ENCODE measurements at places on chromosomes 12 and 14.
A peak's percentile ranks its signal among the peaks of the same experiment; 100 is the strongest.

GRCh38 chr12:79378496-79378895 lies 312.3 kb downstream of the PAWR start:
- DNase-seq: no peak

DNA sequence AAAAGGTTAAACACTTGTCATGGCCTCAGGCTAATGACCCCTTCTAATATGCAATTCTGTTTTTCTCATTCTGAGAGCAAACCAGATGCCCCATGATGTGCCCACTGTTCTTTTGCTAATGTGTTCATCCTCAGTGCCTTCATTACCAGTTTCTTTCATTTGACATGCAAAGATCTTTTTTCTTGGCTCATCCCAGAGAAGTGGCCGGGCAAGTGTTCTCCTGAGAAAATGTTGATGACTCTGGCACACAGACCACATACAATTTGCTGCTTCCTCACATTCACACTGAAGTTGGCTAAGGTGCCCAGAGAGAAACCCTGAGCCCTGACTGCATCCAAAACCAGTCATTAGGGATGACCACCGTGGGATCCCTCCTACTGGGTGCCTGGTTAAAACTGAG lies 833.3 kb downstream of the DIO2 start:
- DNase-seq: no peak

GRCh38 chr12:5096241-5096924 lies 52.7 kb downstream of the KCNA5 start:
- no peak for DNase-seq

DNA sequence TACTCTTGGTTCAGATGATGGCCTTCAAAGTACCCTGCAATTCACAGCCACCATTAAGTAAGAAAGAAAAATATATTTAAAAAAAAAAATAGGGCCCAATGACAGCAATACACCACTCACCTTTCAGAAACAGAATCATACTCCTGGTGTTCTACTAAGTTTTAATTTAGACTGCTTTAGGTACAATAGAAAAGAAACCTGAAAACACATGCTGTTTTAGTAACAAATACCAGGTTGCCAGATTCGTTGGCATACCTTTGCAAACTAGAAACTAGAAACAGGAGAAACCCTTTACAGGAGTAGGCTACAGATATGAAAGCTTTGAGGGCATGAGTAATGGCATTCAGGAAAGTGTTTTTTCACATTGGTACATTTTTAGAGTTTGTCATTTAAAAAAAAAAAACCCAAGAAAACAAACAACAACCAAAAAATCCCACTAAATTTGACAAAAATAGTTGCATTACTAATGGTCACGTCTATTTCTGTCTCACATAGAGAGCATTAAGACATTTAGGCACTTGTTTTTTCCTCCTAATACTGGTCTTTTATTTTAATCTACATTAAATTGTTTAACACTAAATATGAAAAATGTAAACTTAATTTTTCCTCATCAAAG lies 4.0 kb downstream of the SIX1 start:
- no peak for DNase-seq

DNA sequence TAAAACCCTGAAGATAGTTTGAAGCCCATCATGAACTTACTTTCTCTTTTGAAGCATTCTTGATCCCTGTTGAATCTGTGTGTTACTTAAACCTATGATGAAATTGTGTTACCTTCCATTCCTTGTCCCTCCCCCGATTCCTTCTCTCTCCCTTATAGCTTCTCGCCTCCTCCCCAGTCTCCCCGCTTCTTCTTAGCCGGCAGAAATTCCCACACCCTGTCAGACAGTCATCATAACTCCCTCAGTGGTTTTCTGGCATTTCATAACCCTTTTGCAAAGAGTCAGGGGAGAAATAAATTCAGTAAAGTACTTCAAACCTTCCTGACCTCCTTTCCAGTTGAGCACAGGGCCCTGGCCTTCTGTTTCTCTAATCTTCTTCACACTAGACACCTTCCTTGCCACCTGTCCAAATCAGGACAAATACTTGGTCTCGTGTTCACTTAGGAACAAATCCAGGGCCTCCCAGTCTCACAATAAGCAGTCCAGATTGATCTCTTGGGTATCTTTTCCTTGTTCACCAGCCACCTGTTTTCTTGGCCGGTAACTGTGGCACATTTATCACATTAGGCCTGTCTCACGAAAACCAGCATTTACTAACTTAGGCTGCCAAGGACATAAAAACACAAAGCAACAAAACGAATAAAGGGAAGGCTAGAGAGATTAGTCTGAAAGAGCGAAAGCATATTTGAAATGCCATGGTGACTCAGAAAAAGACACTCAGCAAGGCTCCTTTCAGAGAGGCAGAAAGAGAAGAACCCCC lies 355.9 kb downstream of the TMTC2 start:
- DNase-seq: no peak

DNA sequence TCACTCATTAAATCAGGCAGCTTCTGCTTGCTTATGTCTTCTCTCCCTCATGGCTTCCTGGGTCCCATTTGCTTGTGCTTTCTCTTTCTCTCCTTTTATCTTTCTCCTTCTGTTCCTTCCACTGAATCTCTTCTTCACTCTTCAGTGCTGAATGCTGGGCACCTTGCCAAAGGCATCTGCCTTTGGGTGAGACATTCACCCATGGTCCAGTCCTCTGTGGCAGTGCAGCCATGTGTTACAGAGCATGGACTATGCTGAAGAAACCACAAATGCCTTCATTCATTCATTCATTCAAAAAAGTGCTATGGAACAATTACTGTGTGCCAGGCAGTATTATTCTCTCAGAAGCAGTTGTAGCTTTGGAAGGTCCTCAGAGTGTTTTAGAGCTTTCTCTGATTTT lies 344.4 kb upstream of the STXBP6 start:
- DNase-seq: no peak

DNA sequence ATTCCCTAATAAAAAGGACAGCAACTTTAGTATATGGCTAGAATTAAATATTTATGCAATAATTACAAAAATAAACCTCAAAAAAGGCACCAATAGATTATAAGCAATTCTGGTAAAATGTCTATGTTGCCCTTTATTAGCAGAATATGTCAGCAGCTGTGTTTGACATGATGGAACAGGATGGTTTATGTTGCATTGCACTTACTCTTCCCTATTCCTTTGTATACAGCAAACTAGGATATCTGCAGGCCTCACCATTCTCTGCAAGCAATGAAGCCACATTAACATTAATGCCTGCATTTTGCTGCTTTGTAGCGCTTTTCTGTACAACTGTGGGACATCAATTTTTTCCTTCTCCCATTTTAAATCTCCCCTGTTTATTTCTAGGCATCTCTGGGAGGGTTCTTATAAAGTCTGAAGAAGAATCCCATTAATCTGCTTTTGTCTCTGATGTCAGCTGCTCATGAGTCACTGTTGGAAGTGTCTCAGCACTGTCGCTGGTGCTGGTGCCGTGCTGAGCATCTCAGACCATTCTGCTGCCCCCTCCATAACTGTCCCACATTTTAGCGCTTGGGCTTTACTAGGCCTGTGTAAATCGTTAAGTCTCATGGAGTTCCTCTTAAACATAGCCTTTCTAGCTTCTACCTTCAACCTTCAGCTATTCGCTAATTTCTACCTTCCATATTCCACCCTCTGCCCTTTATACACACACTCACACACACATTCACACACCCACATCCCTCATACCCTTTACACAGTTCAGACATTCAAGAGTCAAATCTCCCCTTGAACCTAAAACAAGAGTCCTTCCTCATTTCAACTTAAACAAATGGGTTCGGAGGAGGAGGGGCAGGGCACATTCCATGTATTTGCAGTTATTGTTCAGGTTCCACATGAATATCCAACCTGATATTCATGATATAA lies 64.4 kb upstream of the TRHDE start:
- DNase-seq: no peak

DNA sequence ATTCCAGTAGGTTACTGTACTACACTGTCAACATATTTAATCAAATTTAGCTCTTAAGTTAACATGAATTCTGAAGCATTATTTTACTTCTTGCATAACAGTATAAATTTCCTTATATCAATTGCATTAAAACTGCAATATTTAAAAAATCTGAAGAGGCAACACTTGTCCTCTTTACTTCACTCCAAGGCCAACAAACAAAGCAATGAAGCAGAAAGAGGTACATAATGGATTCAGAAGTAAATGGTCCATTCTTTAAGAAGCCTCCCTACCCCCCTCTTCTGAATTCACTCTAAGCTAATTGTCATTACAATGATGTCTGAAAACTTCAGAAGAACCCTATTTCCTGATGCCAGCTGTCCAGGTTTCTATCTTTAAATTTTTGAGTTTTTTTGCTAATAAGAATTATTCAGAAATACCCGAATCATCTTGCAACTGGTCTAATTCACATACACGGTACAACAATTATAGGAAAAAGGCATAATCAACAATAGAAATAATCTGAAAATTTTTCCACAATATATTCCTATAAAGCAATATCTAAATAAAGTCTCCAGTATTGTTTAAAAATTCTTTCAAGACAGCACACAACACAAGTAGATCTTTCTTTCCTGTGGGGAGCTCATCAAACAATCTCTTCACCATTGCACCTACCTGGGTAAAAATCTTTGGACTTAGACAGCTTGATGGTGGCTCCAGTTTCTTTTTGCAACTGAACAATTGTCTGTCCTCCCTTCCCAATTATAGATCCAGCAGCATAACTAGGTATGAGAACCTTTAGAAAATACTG lies 2.9 kb downstream of the NOVA1 start:
- no peak for DNase-seq

- no peak for DNase-seq
Measured at GRCh38 chr12:101783150-101783549, 43.9 kb upstream of the SYCP3 start.

- no peak for DNase-seq
Measured at GRCh38 chr12:2783936-2784600, 10.7 kb upstream of the FKBP4 start.

DNA sequence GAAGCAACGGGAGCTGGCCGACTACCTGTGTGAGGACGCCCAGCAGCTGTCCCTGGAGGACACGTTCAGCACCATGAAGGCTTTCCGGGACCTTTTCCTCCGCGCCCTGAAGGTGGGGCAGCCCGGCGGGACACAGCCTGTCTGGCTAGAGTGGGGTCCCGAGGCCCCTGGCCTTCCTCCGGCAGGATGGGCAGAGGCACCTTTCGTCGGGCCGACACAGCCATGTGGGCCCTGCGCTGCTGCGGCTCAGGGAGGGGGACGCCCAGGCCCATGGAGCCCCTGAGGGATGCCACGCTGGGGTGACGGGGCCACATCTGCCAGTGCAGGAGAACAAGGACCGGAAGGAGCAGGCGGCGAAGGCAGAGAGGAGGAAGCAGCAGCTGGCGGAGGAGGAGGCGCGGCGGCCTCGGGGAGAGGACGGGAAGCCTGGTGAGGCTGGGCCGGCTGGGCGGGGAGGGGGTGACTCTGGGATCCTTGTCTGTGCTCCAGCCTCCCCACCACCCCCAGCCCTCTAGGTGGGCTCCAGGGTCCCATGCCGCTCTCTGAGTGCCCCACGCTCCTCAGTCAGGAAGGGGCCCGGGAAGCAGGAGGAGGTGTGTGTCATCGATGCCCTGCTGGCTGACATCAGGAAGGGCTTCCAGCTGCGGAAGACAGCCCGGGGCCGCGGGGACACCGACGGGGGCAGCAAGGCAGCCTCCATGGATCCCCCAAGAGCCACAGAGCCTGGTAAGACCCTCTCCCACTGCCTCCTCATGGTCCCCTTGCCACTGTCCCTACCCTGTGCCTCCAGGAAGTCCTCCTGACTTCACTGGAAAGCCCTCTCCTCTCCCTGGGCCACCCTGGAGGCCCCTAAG lies 10.9 kb upstream of the ADSS1 start:
- no peak for DNase-seq

GRCh38 chr12:108052260-108052659 lies 76.8 kb upstream of the WSCD2 start:
- DNase-seq: no peak

GRCh38 chr12:14613718-14614117 lies 46.0 kb upstream of the PLBD1 start:
- DNase-seq: peak; percentile 40

GRCh38 chr12:67645126-67645525 lies 3.4 kb upstream of the DYRK2 start:
- DNase-seq: no peak
